ENCODE measurements at places on chromosomes 3 and 15.

DNA sequence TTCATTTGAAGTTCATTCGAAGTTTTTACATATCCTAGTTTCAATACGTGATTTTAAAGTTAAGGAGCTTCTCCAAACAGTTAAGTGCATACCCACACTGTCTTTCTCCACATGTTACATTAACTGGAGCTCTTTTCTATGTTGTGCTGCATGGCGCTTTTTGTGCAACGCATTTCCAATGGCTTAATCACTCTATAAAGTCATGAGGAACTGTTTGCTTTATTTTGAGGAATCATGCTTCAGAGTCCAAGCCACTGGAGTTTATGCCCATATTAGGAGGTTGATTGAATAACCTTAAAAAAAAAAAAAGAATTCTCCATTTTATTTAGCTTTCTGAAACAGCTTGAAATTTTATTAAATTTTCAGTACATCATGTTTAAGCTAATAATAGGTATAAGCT is 109.4 kb upstream of the MBNL1 start:
- no peak for DNase-seq

DNA sequence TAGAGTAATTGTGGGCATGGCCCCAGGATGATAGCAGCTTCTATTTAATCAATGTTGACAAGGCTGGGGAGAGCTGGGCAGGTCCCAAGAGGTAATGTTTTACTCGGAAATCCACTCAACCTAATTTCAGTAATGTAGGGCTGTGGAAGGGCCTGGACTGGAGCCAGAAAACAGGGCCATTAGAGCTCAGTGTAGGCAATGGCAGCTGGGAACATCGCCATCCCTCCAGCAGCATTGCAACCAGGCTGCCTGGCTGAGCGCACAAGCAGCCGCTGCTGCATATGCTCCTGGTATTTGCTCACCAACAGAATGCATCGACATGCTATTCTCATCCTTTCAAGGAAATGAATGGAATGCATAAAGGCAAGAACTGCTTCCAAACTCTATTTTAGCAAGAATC is 90.0 kb downstream of the GAP43 start:
- DNase-seq, result no peak

GRCh38 chr15:89123181-89123525 is 34.9 kb downstream of the ABHD2 start:
- no peak for DNase-seq

DNA sequence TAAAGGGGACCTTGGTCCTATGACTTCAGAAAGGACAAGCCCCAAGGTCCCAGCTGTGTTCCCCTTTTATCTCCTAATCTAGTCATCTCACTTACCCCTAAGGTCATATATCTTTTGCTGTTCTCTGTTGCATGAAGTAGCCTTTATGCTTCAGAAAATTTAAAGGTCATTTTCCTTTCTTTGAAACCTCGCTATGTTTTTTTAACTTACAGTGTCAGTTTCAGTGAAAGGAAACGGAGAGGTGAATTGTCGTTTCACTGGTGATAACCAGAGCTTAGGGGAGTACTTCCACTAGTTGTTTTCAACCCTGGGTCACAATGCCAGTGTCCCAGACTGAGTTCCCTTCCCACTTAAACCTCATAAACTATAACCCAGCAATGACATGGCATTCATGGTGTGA is 357.4 kb downstream of the GAP43 start:
- DNase-seq, result no peak

DNA sequence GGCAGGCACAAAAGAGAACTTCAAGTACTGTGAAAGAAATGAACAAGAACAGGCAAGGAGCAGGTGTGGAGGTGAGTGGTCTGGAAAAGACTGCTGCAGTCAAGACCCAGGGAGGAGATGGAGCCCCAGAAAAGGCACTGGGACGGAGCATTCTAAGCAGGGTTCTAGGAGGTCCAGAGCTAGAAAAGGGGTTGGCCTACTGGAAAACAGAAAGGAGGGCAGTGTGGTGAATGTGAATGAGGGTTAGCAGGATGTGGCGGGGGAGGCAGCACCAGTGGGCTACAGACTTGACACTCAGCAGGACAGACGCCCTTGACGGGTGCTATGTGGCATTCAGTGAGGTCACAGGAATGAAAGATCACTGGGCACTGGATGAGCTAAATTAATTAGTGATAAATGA is 75.7 kb downstream of the SENP2 start:
- no peak for DNase-seq

DNA sequence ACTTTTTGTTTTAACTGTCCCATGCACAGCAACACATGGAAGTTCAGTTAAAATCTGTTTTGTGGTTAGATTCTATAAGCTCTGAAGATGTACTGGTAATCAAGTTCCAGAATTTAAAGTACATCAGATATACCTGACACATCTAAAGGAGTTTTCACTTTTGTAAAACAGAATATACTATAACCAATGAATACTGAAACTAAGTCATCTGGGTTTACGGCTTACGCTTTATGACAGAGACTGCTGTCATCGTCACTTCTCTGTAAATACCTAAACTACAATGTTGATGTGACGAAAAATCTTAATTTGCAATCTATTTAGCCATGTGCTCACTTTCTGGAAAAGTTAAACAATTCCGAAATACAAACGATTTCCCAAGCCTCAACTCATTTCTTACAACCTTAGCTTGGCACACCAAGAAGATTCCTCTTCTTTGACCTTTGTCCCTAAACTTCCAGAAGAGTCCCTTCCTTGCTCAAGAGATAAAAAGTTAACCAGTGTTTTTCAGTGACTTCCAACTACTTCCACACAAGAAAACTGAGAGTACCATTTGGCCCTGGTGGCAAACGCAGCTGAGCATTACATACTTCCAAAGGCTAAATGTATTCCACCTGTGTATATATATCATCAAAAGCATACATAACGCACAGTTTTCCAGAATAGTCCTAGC is 56.8 kb upstream of the NEK10 start:
- DNase-seq, result no peak

GRCh38 chr15:97592778-97593177 is 367.7 kb upstream of the ARRDC4 start:
- DNase-seq, result no peak

- no peak for DNase-seq
These were observed 145.2 kb downstream of the ZIC1 start for GRCh38 chr3:147554332-147554731.

DNA sequence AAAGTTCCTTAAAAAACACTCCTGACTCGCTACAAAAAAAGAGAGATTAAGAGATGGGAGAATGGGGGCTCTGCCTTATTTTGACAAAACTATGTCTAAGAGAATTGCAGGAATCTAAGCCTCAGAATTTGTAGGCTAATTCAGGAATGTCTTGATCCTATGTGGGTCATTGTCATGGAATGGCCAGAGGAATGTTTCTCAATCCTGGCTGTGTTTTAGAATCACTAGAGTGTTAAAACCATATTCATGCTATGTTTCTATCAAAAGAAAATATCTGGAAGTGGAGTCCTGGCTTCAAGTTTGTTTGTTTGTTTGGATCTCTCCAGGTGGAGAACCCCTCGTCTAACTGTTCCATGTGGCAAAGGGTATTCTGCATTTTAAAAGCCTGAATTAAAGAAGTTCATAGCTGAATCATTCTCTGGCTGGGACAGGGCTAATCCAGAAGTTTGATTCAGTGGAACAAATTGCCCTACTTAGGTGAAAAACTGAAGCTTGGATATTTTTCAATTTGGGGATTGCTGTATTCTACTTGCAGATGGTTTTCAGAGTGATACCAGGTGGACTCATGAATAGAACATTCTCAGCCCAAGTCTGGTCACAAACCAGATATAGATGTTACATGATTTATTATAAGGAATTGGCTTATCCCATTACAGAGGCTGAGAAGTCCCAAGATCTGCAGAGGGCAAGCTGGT is 28.2 kb downstream of the GJD2 start:
- no peak for DNase-seq

DNA sequence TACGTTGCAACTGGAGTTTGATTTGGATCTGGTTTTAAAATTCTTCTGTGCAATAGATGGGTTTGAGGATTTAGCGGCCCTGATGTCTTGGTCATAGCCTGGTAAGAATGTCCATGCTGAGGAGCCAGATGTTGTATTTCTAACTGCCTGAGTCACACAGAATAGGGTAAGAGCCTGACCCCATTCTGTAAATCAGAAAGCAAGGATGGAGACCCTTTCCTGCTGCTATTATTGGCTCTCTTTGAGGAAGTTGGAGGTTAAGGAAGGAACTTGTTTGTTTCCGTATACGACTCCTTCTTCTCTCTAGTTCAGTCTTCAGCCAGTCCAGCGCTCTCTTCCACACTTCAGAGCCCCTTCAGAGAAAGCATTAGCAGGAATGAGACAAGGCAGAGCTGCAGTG is 65.1 kb downstream of the HCN4 start:
- no peak for DNase-seq

DNA sequence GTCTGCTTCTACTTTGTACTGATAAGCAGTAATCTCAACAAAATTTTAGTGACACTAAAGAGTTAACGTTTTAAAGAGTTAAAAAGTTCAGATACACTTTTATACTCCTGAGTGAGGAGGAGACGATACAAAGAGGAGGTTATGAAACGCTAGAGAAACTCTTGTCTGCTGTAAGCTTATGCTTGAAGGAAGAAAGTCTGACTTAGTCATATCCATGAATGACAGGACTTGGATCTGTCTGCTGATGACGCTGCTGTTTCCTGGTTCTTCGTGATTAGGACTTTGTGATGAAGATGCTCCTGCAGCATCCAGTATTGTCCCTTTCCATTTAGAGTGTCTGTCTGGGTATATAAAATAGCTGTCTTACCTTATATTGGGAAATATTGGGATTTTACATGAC is 15.8 kb downstream of the TCF12 start:
- DNase-seq, result no peak

- no peak for DNase-seq
These were observed 576.1 kb downstream of the OTOL1 start for GRCh38 chr3:162072656-162073164.

DNA sequence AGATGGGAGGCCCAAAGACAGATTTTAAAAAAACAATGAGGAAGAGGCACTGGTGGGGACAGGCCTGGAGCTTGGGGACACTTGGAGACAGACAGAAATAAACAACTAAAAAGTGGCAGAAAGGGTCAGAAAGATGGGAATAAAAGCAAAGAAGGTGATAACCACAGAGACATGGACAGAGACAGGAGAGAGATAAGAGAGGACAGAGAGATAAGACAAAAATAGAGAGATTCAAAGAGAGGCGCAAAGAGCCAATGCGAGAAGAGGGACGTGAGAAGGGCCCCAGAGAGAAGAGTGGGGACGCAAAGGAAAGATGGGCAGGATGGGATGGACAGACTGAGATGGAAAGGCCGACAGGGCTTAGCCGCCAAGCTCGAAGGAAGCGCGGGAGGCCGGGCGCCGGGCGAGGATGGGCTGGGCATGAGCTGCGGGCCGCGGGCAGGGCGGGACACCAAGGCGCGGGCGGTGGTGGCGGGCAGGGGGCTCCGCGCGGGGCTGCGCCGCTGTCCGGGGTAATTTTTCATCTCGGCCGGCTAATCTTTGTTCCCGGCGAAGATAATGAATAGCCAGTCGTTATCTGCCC is 3.1 kb upstream of the GATA2 start:
- no peak for DNase-seq

GRCh38 chr3:192260116-192261010 is 467.0 kb downstream of the FGF12 start:
- no peak for DNase-seq

DNA sequence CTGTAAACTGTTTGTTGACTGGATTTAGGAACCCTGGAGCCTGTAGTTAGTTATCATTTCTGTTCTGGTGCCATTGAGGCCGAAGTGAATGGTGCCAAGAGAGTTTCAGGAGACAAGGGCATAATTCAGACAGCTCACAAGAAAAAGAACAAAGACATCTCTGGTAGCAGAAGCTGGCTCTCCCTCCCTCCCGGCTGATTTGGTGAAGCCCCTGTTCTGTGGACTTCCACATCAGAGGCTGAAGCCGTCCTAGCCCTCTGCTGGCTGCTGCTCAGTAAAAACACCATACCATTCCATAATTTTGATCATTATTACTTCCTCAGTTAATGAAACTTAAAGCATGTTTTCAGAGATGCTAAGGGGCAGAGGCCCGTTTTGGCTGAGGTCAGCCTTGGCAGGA is 381.2 kb upstream of the WNT5A start:
- no peak for DNase-seq

- DNase-seq, result peak; percentile 89
These were observed 672 bp downstream of the TFRC start for GRCh38 chr3:196081002-196081833.

- DNase-seq, result no peak
These were observed 90.8 kb upstream of the PFN2 start for GRCh38 chr3:150061288-150062024.

GRCh38 chr3:8952130-8952529 is 11.1 kb downstream of the RAD18 start:
- no peak for DNase-seq

GRCh38 chr3:115709093-115709492 is 85.8 kb downstream of the GAP43 start:
- no peak for DNase-seq

- no peak for DNase-seq
These were observed 55.4 kb upstream of the LRRFIP2 start for GRCh38 chr3:37229740-37230139.

- DNase-seq, result no peak
These were observed 158.8 kb upstream of the GPR149 start for GRCh38 chr3:154588831-154589230.

DNA sequence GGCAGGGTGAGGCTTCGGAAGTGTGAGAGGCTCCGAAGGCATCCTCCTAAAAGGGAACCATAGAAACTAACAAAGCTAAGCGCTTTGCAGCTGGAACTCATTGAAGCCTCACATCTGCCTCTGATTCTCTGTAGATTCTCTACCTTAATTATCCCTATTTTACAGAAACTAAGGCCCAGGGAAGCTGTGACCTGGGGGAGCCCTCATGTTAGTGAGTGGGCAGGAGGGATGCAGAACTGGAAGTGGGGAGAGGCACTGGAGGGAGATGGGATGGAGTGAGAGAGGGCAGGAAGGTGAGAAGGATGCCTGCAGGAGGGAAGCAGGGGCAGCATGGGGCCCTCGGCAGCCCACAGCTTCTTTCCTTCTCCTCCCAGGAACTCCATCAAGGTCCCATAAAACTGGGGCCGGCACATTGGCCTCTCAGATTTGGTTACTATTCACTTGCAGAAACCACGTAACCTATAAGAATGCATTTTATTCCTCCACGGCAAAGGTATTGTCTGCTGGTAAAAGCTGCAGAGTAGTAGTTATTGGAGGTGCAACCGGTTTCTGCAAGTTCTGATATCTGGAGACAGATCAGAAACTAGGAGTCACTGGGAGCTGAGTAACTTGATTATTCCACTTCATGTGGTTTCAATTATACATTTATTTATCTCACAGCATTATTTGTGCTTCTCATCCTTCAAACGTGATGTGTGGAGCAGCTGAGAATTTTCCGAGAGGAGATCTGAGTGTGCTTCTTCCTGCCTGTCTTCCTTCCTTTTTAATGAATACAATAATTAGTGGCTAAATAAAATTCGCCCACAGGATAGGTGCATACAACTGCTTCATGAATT is 24.0 kb upstream of the CHCHD6 start:
- no peak for DNase-seq

GRCh38 chr3:71389911-71390573 is 193.5 kb downstream of the FOXP1 start:
- no peak for DNase-seq

DNA sequence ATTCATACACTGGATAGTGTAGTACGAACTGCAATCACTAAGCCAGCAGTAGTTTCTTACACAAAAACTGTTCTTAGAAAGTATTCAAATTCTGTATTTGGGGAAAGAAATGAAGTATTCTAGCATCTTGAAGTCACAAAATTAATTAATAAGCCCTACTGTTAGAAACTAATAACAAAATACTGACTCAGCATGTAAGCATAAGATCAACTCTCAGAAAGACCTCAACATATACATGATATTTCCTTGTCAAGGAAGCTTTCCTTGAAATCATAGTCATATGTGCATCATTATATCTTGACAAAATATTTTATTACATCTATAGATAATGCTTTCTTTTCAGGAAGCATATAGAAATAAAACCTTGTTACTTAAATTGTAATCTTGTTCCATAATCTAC is 115.5 kb upstream of the GOLGA6L6 start:
- DNase-seq, result no peak
